ENCODE measurements at places on chromosomes 7 and 10.

GRCh38 chr10:71258446-71259145 is 46.2 kb downstream of the UNC5B start:
- DNase-seq = no peak

GRCh38 chr7:103710247-103710646 is 264.2 kb upstream of the SLC26A5 start:
- DNase-seq = no peak

DNA sequence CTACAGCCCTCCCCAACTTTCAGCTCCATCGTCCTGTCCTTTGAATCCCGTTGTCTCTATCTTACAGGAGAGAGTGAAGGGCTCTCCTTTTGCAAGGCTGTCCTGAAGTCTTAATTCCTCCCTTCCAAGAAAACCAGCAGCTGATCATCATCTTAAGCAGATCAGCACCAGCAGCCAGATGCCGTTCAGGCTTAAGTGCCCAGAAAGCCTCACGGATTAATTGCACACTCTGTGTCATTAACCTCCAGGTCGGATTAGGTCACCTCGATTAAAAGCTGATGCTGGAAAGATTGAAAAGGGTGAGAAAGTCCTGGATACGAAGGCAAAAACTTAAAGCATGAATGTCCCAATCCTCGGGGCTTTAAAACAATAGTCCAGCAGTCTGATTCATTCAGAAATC is 24.8 kb upstream of the ADARB2 start:
- no peak for DNase-seq

DNA sequence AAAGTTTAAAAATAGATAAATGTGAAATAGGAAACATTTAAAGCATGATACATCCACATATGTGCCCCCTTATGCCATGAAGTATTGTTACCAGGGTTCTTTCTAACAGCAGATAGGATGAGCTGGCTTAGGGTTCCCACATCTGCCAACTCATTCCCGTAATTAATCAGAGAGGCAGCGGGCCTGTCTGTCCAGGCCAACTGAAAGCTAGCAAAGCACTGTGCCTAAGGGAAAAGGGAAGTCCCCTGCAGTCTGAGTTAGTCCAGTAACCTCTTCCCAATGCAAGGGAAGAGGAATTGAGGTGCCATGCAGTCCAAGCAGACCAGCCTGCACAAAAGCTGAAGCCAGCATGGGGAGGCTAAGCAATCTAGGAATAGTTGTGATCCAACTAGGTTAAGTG is 18.3 kb upstream of the ZC3HAV1L start:
- no peak for DNase-seq

GRCh38 chr10:62511238-62511637 is 137.1 kb downstream of the ZNF365 start:
- DNase-seq = no peak

- DNase-seq = no peak
Measured at GRCh38 chr10:123863721-123864482, 27.7 kb downstream of the CPXM2 start.

DNA sequence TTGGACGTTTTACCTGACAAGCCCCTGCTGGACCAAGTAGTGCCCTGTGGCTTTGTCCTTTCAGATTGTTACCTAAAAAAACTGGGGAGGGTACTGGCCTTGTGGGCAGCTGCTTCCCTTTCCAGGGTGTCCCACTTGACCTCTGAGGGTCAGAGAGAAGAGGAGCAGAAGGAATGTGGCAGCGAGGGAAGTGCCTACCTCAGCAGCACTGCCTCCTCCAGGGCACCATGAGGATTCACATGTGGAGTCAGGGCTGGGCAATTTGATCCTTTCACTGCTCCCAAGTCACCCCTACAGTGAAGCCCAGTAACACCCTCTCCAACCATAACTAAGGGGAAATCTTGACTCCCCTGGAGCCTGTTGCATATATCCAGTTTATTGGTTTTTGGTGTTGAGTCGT is 64.6 kb downstream of the ITGB1 start:
- no peak for DNase-seq

DNA sequence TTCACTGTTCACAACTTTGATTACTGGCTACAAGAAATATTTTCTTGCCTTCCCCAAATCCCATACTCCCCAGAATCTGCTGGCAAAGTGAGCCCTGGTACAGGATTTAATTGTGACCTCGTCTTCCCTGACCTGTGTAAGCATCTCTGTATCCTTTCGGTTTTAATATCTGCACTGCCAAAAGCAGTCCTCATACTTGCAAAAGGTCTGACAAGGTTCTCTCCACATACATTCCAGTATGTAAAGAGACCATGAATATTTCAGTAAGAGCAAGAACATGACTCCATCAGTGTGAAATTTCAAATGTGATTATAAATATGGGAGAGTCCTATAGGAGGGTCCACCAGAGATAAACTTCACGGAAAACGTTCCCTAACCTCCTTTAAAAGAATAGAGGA is 134.0 kb upstream of the TCF7L2 start:
- peak; percentile 27 for DNase-seq

DNA sequence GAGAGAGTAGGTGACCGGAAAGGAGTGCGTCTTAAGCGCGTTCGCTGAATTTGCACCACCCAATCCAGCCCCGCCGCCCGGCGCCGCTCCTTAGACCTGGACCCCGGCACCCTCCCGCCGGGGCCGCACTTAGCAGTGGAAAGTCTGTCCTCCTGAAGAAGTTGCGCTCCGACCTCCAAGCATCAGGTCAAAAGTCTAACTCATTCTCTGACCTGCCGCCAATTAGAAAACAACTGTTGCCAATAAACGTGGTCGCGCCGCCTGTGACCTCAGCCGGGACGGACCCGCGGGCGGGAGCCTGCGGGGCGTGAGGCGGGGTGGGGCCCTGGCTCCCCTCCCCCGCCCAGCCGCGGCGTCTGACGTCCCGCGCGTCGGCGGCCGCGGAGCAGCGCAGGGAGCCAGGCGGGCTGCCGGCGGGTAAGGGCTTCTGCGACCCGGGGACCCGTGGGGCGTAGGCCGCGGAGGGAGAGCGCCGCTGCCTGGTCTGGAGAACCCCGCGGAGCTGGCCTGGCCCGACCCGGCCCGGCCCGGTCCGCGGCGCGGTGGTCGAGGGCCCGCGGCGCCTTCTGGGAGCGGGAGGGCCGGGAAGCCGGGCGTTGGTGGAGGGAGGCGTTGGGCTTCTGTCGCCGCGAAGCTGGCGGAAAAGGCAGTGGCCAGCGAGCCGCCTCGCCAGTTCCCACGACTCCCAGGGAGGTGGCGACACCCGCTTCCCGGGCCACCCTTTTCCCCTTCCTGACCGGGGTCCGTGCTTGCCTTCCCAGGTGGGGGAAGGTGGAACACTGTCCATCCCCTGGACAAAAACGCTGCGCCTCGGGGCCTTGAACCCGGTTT is at the start of gene BCAP29:
Gene BCAP29 (plus strand): TSS at position 362 of the 831 bp plus-strand sequence. CDS start 527 bp downstream, outside the sequence.
- peak; percentile 43 for DNase-seq

- DNase-seq = peak; percentile 61
Measured at GRCh38 chr7:65892835-65893234, 20.0 kb downstream of the VKORC1L1 start.

DNA sequence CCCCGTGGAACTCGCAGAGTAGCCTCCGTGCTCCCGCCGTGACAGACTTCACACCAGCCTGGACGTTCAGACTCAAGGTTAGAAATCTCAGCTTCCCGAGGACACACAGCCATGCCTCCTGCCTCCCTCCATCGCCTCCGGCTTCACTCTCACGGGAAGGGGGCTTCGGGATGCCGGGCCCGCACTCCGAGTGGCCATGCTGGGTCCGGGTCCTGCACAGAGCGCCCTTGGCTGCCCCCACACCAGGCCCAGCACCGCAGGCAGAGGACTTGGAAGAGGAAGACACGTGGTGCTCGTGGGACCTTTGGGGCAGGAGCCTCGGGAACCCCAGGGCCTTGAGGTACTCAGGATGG is 89.8 kb downstream of the PDGFA start:
- DNase-seq = no peak

DNA sequence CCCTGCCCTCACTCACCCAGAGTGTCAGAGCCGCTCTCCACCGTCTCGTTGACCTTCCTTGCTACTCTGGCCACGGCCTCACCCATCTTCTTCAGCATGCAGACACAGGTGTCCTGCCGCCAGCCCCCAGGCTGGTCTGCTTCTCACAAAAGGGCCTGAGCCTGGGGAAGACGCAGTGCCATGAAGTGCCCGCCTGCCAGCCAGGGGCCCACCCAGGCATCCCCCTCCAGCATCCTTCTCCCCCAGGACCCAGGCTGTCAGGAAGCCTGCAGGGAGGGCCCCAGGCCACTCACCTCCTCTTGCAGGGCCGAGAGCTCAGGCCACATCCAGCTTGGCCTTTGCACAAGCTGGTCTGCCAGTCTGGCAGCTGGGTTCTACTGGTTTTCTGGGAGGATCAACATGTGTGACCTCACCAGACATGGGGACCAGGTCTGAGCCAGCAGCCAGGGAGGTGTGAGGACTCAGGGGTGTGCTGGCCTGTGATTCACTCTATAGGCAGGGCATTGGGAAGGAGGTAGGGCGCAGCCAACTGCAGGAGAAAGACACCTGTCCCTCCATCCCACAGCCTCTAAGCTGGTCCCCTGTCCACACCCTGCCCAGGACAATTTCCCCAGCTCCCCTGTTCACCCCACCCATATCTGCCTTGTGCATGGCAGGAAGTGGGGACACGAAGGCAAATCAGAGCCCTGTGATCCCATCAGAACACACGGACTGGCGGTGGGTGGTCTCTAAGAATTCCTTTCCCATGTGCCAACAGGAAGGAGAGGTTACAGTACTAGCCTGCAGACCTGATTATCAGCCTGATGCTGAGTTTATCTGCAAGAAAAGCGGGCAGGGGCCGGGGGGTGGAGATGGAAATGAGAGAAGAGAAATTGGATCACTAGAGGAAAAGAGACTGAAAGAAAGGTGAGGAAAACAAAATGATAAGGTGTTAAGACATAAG is 5.7 kb downstream of the LRRC20 start:
- no peak for DNase-seq

- DNase-seq = peak; percentile 8
Measured at GRCh38 chr10:59273445-59273844, 88.9 kb downstream of the FAM13C start.

GRCh38 chr7:106768324-106768751 is 96.7 kb upstream of the PIK3CG start:
- DNase-seq = no peak

DNA sequence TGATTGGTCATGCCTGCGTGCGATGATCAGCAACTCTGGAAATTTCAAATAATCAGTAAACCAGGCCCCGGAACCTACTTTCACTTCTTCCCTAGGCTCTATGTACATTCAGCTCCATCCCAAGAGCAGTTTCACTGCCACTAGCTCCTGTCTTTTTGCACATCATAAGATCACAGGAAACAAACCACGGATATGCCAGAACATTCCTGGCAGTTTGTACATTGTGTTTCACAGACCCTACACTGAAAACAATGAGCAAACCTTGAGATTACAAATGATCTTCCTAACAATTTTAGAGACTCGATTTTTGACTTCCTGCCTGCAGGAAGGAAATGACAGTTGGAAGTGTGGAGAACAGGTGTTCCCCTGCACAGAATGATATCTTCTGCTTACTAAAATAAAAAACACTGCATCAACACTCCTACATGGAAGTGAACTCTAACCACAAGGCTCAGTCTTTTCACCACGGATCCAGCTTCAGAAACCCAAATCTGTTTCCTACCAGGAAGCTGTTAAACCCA is 7.6 kb upstream of the TMEM236 start:
- no peak for DNase-seq

- DNase-seq = no peak
Measured at GRCh38 chr7:91090684-91091083, 173.5 kb upstream of the FZD1 start.

GRCh38 chr10:126373147-126373546 is 15.1 kb downstream of the ADAM12 start:
- DNase-seq = peak; percentile 60

DNA sequence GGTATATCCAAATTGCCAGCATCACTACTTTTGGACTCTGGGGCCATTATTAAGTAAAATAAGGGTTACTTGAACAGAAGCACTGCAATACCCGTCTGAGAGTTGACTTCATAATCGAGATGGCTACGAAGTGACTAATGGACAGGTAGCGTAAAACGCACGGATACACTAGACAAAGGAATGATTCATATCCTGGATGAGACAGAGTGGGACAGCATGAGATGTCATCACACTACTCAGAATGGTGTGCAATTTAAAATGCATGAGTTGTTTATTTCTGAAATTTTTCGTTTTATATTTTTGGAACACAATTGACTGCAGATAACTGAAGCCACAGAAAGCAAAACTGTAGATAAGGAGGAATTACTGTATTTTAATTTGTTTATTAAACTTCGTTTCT is 421.5 kb upstream of the LRGUK start:
- peak; percentile 76 for DNase-seq

- DNase-seq = no peak
Measured at GRCh38 chr7:53699215-53699837, 663.9 kb downstream of the POM121L12 start.

GRCh38 chr10:51789118-51789517 is 89.7 kb upstream of the CSTF2T start:
- no peak for DNase-seq

DNA sequence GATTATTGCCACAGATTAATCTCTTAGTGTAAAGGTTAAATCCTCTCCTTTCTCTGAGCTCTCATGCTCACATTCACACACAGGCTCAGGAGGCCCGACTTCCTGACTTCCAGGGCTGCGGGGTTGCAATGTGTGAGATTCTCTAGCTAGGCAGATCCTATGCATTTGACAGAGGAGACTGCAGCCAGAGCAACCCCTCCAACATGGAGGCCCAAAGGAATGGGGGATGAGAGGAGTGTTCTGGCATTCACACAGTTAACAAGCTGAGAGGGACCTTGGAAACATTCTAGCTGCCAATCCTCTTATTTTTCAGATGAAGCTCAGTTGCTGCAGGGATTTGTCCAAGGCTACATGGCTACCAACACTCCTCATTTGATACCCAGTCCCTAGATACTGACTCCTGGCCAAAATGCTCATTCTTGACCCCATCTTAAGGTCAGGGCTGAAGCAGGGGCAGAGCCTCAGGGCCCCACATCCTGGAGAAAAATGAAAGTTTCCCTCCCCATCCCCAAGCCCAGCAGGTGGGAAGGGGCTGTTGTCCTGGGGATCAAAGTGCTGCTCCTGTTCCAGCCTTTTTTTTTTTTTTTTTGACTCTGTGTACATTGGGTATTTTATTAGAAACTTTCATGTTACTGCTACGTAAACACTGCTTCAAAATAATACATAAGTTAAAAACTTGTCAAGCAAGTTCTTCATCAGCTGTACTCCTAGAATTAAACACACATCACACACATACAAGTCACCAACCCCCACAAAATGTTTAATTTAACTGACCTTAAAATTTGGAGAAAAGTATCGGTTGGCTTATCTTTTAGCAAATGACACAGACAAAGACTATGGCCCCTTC is 325.6 kb downstream of the PLXNA4 start:
- no peak for DNase-seq

- peak; percentile 49 for DNase-seq
Measured at GRCh38 chr7:93817526-93817925, 73.0 kb downstream of the TFPI2 start.

GRCh38 chr7:156515911-156516790 is 124.4 kb upstream of the RNF32 start:
- no peak for DNase-seq

GRCh38 chr10:1153805-1154351 is 97.7 kb downstream of the WDR37 start:
- no peak for DNase-seq

DNA sequence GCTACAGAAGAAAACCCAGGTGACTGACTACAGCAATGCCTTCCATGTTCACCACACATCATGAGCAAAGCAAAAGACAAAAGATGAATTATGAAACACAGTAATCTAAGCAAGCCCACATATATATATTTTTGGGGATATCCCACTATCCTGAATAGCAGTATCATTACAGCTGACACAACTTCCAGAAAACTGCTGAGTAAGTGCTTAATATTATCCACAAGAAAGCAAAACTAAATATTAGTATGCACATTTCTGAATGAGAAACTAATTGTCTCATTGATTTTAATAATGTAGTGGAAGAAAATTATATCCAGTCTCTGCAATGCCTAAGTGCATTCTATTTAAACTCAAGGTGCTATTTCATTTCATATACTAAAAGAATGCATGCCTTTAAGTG is 14.5 kb upstream of the SLC35G1 start:
- DNase-seq = no peak

Measured in fibroblast of the aortic adventitia (primary cell).